ENCODE measurements at places on chromosomes 1 and 21.

- no peak for DNase-seq
Measured at GRCh38 chr1:13584876-13585611, 1.4 kb downstream of the PDPN start.

GRCh38 chr1:202216691-202217090, 23.1 kb downstream of the LGR6 start:
- no peak for DNase-seq

DNA sequence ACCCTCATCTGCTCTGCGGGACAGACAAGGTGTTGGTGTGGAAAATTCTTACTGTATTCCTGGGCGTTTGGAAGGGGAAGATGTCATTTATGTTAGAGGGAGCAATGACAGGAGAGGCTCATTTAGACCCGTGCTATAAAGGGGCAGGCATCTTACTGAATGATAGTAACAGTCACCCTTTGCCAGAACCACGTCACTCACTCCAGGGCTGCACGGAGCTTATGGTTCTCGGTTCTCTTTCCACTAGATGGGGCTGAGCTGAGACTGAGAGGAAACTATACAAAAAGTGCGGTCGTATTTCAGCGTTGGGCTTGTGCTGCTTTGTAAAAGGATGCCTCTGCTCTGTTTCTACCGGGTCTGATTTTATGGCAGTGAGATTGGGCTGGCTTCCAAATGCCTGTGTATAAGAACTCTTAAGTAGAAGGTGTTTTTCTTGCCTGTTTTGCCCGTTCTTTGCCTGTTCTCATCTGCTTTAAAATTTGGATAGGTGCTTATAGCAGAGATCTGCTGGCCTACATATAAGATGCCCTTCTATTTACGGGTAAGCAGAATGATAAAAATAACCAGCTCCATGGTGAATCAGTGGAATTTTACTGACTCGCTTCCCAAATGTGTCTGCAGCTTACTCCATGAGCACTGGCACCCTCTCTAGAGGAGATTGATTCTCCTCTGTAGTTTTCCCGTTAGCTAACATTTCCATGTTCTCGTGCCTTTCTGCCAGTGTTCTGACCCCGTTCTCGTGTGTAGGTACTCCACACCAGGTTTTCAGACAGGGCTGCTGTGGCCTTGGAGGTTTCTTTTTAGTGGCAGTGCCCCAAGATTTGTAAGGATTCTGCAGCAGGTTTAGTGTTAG, 55.9 kb downstream of the MRPS6 start:
- peak; percentile 96 for DNase-seq

- DNase-seq = peak; percentile 66
Measured at GRCh38 chr1:198175423-198176170, 18.8 kb downstream of the NEK7 start.

GRCh38 chr1:101520302-101520701, 283.5 kb downstream of the S1PR1 start:
- peak; percentile 73 for DNase-seq

- no peak for DNase-seq
Measured at GRCh38 chr1:215529111-215529510, 38.0 kb upstream of the KCTD3 start.

DNA sequence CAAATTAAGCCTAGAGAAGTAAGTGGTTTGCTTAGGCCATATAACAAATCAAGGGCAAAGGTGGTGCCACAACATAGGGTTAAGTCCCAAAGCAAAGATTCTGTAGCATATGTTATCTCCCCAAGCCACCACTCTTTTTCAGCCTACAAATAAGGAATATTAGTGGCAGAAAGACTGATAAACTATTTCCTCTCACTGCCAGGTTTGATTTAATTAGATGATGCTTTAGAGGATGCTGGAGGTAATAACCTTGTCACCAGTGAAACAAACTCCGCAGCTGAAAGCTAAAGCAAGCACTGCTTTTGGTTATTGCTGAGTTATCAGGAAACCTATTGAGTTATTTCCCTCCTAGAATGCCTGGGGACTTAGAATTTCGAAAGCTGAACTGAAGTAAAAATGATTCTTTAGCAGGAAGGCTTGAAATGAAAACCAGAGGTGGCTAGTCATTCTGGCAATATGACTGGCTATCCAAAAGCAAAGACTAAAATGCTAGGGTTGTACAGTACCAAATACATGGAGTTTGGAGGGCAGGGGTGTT, 145.2 kb downstream of the SYT2 start:
- DNase-seq = no peak

DNA sequence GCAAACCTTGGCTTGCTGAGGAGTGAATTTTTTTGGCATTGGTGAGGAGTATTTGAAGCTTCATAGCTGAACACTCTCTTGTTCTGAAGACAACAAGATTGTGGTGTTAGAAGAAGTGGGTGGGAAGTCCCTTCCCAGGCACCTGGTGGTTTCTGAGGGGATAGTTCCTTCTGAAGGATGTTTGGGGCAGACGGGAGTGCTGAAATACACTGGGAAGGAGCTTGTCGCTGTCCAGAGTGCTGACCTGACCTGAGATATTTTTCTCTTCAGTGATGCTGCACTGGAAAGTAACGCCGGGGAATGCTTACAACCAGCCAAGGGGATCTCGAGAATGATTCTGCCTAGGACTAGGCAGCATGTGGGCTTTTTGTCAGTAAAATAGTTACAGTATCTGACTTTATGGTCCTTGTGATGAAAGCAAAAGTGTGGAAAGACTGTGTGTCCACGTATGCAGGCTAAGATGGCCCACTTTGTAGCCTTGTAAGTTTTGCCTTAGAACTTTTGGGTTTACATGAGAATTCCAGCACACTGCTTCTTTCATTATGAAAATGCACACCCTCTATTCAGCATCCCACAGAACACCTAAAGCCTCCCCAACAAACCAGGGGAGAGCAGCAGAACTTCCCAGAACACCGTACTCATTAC, 33.1 kb upstream of the NFASC start:
- DNase-seq = peak; percentile 71

DNA sequence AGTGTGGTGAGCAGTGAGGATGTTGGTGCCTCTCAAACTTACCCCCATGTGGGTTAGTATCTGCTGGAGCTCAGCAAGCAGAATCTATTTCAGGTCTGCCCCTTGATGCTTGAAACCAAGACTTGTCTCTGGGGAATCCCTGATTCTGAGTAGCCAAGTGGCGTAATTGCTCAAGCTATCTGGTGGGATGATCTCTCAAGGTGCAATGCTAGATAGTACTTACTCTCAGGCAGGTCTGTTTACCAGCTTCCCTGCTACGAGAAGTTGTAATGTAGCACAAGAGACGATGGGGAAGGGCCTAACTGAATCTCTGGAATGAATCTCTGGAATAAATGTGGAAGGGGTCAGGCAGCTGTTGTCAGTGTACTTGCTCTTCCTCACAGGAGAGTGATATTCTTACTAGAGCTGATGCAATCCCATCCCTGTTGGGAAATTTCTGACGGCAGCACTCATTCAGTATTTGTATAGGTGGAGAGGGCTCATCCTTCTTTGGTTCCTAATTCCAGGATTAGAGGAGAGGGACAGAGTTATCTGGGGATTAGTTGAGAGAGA, 65.4 kb downstream of the MACF1 start:
- DNase-seq = peak; percentile 86

DNA sequence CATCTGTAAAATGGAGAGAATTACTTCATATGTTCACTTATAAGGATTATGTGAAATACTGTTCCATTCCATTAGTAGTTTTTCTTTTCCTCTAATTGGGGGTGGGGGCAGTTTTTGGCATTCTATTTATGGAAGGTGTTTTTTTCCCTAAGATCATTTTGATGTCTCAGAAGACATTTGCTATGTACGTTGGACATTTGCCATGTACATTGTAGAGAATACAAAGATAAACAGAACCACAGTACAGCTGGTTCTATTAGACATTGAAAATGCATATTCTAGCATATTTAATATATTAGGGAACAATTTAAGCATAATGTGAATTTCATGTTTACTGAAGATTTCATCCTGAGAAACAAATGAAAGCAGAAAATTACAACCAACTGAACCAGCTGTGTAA, 98.5 kb downstream of the PTBP2 start:
- DNase-seq = peak; percentile 10

All from adipocyte (in vitro differentiated cells).